ENCODE measurements at places on chromosomes 7 and 10. TPM values are rescaled to one million over a fixed set of nuclear protein-coding genes. Genes with fewer than 3 reads are reported as not detected.

- no peak for DNase-seq
Measured at GRCh38 chr10:5547931-5548660, 23.3 kb downstream of the CALML3 start.

- DNase-seq, result no peak
Measured at GRCh38 chr10:50908366-50908765, 22.9 kb upstream of the A1CF start.

DNA sequence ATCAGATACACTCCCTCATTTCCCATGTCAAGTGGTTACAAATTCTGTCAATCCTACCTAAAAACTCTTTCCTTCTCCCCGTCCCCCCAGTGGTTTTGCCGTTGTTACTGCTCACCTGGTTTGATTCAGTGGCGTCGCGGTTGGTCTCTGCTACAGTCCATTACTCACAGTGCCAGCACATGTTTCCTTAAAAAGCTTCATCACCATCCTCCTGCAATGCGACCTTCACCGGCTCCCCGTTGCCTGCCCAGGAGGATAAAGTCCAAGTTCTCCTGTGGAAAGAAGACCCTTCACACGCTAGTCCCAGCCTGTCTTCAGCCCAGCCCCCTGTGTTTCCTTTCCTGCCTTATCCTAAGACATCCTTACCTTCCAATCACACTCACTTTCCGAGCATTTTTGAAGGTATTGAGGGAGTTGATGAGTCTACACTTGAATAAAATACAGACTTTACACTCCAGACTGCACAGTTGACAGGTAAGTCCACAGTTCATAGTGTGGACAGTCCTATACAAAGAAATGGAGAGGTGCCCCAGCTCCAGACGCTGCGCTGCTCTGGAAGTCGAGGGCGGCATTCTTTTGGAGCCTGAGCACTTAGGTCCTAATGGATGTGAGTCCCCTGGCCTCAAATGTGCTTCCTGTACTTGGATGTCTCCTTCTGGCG, 3.4 kb upstream of the LARP4B start:
- no peak for DNase-seq

GRCh38 chr7:123398921-123399320, 135.5 kb downstream of the IQUB start:
- no peak for DNase-seq

Gene HOXA13
- total RNA-seq, result not detected

Gene OR2A1
- not detected for total RNA-seq

Gene NPSR1
- total RNA-seq, result not detected

All from Right ventricle myocardium inferior (tissue), 1 donor.